AG08395 (cell line): ENCODE measurements at places on chromosomes 3 and 15.
A peak's percentile ranks its signal among the peaks of the same experiment; 100 is the strongest.

DNA sequence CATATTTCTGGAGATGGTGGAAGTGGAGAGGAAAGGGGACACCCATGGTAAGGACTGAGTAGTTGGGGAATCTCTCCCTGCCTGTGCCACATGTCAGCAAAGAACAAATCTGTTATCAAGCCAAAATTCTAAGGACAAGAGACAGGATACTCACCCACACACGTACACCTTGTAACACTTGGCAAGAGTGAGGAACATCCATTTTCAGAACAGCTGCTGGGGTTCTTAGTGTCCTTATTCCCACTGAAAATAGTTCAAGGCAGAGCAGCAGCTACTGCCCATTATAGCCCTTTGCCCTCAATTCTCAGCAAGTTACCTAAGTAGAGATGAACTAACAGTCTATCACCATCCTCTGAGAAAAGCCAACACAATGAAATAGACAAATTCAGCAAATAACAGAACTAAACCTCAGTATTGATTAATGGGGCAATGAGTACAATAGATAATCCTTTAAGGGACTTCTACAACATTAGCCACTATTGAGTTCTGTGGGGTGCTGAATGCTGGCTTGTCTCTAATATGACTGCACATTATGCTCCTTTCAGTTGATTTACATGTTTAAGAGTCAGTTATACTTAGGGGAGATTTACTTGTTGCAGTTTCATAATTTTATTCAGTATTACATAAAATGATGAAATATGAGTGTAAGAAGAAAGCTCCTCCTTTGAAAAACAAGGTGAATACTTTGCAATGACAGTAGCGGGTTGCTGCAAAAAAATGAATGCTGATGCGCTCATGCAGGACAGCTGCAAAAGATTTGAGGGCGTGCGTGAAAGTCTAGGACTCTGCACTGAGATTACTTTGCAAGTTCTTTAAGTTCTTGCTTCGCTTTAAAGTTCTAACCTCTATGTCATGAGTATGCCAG is 22.4 kb downstream of the SENP5 start:
- DNase-seq, result no peak

DNA sequence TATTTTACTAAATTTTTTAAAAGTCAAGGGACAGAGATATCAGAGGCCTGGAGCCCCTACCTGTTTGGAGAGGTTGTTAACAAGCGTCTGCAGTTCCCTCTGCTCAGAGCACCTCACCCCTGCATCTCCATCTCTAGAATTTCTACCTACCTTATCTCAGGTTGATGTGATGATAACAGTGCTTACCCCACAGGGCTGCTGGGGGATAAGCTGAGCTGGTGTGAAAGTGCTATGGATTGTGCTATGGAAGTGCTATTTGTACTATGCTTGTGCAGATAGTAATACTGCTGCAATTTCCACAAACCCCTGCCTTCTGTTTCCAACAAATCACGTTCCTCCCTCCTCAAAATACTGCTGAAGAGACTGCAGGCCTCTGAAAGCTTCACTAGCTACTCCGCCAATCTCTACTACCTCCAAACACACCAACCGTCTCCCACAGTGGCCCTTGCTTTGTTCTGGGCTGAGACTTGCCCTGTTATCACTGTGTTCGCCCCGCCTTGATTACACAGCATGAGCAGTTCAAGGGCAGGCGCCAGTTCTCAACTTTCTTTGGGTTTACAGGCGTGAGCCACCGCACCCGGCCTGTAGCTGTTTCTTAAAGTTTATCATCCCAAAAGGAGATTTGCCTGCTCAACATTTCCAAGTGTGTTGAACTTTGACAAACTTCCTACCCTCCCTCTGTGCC is 28.4 kb upstream of the PARL start:
- DNase-seq, result no peak

DNA sequence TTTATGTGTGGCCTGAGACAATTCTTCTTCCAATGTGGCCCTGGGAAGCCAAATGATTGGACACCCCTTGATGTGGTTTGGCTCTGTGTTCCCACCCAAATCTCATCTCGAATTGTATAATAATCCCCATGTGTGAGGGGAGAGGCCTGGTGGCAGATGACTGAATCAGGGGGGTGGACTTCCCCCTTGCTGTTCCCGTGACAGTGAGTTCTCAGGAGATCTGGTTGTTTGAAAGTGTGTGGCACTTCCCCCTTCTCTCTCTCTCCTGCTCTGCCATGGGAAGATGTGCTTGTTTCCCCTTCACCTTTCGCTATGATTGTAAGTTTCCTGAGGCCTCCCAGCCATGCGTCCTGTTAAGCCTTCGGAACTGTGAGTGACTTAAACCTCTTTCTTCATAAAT is 60.1 kb upstream of the PARL start:
- DNase-seq, result no peak

- no peak for DNase-seq
Measured at GRCh38 chr15:77513226-77513625, 92.5 kb downstream of the HMG20A start.

- no peak for DNase-seq
Measured at GRCh38 chr3:36215241-36215640, 165.1 kb upstream of the STAC start.

- no peak for DNase-seq
Measured at GRCh38 chr3:69696367-69696766, 42.9 kb upstream of the MITF start.

GRCh38 chr15:79967298-79968182 is 3.5 kb downstream of the BCL2A1 start:
- DNase-seq, result no peak

GRCh38 chr3:59406943-59407342 is 357.1 kb upstream of the CFAP20DC start:
- no peak for DNase-seq

DNA sequence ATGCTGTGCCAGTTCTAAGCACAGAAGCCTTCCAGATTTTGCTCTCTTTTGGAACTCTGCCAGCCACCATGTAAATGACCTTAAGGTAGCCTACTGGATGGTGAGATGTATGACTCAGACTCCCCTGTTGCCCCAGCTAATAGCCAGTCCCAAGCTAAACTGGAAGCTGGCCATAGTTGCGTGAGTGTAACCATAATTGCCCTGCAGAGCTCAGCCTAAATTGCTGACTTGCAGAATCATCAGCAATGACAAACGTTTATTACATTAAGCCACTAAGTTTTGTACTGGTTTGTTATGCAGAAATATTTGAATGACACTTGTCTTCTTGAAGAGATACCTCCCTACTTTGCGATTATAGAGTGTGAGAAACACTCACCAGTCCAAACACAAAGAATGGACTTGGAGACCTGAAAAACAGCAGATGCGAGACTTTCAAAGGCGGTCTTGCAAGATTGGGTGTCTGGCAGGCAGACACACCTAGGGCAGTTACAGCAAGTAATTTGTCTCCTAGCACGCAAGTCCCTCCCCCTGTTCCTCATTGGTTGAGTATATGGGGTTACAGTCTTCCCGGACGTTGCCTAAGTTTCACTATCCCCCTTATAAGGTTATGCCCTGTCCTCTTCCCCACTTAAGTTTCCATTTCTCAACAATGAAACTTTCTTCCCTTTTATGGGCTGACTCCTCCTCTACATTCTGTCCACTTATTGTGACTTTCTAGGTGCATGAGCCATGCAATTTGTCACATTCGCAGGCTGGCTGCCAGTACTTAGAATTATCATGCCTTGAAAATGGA is 83.6 kb upstream of the XCR1 start:
- peak; percentile 59 for DNase-seq

DNA sequence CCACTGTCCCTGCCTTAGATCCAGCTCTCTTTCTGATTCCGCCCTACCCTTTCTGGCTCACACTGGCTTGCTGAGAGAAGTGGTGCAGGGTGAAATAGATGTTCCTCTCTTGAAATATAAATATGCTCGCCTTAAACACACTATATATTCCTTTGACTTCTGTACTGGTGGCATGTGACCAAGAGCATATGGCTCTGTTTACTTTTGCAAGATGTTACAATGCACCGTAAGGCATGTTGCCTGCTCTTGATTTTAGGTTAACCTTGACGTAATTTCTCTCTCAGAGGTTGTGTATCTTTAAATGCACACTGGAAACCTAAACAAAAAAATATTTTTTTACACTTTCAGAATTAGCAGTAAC is 749 bp downstream of the RSRC1 start:
- no peak for DNase-seq

DNA sequence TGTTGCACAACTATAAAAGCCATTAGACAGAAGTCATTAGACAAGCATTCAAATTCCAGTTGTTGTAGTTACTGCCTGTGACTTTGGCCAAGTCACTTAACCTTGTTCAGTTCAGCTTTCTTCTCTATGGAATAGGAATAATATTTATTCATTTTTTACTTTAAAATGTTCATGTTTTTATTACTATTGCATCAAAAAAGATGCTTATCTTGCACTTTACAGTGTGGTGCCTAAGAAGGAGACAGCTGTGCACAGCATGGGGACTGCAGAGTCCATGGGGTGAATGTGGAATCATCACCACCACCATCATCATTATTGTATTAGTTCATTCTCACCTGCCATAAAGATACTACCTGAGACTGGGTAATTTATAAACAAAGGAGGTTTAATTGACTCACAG is 504.2 kb downstream of the SOX2 start:
- DNase-seq, result no peak

DNA sequence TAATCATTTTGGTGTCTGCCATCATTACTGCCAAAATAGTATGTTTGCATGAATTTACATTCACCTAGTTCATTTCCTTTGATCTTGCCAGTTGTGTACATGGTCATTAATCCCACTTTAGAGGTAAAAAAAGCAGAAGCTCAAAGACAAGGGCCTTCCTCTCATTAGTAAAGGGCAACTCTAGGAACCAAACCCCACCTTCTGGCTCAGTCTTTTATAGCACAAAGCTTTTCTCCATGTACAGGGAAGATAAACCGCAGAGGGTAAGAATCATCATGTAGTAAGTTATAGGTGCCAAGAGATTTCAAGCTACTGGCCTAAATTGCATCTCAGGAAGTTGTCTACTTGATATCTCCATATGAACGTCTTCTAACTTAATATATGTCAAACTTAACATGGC is 19.3 kb upstream of the SPG21 start:
- DNase-seq, result peak; percentile 19

GRCh38 chr3:23537101-23537551 is 268.6 kb upstream of the UBE2E1 start:
- no peak for DNase-seq

- DNase-seq, result peak; percentile 44
Measured at GRCh38 chr15:61521953-61522352, 292.9 kb upstream of the RORA start.

DNA sequence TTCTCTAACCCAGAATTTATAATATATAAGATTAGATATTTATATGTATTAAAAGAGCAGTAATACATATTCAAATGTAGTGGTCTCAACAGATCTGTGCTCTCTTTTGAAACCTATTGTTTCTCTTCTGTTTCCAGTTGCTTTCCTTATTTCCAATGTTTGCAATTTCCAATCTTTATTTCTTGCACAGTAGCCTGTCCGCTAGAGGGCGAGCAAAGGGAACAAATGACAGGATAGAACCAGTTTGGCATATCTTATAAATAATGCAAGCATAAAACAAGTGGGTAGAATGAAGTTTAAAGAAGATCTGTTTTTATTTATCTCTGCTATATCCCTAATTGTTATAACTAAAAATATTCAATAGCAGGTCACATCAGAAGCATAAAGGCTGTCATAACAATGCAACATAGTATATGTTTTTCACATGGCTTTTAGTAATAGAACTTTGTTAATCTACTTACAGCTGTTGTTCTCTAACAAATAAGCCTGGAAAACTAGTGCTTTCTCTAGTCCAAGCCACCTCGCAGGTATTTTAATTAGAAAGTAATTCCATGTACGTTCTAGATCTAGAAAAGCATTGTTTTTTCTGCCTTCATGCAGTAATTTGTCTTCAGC is 15.1 kb upstream of the TCAIM start:
- peak; percentile 51 for DNase-seq

DNA sequence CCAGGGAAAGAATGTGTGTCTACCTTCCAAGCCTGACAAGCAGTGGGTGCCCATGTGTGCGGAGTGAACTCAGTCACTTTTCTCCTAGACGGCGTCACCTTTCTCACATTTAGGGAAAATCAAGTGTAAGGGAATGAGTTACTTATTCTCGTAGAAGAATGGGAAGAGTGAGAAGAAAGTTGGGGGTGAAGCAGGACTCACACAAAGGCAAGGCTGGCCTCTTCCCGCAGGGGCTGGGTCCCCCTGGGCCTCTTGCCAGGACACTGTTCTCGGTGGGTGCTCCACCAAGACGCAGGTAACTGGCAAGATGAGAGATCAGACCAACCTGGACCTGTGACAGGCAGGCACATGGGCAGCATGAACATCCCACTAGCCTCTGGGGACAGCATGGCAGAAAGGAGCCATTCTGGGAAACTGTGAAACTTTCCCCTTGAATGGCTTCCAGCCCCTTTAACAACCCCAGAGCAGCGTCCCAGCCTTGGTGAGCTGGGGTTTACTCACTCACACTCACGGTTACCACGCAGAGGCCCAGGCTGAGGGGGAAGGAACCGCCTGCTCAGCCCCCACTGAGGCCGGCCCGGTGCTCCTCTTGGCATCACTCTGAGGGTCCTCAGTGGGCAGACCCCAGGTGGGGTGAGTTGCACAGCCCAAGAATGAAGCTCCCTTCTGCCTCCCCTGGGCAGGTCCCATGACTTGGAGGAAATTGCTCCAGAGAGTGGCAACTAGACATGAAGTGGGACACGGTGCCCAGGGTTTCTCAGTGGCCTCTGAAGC is 15.0 kb upstream of the SRP14 start:
- no peak for DNase-seq

GRCh38 chr3:195441476-195441991 is 1.3 kb downstream of the ACAP2 start:
- DNase-seq, result peak; percentile 43

DNA sequence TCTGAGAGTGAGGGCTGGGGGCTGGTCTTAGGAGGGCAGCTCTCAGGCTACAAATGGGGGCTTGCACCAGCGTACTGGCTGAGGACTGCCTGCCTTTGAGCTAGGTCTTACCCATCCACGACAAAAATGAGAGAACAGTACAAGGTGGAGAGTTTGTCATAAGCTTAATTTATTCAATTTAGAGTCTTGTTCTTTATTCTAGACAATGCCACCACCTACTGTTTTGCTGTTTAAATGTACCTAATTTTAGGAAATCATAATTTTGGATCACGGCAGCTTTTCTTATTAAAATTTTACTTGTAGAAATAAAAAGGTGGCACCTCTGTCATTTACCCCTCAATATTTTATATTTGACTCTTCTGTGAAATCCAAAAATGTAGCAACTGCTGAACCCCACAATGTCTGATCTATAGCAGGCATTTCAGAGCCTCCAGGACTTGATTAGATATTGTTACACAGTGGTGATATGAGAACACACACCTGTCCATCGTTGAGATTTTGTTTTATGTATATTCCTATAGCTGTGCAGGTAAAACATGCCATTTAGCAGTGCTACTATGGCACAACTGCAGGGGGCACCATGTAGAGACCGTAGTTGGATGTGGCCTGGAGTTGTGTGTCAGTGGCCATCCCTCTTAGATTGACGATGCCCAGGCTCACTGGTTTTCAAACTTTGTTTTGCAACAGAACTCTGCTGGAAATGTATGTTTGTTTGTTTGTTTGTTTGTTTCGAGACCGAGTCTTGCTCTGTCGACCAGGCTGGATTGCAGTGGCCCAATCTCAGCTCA is 88.6 kb downstream of the SLCO3A1 start:
- DNase-seq, result no peak

GRCh38 chr3:23527326-23527725 is 278.4 kb upstream of the UBE2E1 start:
- no peak for DNase-seq

- DNase-seq, result peak; percentile 9
Measured at GRCh38 chr3:116423945-116424344, 21.3 kb downstream of the LSAMP start.
